ENCODE measurements at places on chromosomes 2 and 18.

DNA sequence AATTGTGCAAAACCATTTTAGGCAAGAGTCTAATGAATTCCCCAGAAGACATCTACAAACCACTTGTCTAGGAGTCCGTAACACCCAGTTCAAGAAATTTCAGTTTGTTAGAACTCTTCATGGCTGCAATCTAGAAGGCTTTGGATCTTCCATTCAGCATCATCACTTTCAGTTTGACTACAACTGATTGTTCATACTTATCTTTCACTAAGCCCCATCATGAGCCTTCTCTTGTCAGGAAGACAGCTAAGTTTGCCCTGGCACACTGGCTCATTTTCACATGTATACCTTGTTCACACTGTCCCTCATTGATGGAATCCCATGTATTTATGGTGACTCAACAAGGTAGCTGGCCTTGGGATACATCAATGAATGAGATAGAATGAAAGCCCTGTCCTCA lies 898.4 kb upstream of the CELF4 start:
- no peak for DNase-seq

DNA sequence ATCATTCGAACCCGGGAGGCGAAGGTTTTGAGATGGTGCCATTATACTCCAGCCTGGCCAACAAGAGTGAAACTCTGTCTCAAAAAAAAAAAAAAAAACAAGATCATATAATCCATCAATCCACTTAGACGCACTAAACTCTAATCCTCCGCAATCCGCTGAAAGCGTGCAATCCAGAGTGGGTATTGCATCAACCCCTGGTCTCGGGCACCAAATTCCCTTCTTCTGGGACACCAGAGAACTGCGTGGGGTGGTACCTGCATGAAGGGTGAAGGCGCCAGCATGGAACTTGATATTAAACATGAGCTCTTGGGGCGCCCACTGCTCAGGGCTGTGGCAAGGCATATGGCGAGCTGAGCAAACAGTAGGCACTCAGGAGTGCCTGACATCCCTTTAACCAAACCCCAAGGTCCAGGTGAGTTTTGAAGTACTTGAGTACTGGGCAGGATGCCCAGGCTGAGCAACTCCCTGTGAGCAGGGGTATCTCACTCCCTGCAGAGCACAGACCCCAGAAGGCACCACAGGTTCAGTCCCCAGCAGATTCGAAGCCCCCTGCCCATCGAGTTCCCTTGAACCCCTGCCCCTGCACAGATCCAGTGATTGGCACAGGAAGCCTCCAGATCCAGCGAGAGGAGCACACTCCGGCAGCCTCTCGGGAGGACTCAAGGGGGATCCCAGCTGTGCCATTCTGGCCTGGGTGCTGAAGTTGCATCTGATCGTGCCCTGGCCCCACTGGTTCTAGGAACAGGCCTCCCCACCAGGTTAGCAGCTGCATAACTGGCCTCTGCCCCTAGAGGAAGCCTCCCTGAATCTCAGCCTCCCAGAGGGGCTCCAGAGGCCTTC lies 8.0 kb downstream of the ALPI start:
- no peak for DNase-seq

GRCh38 chr18:39842366-39842914 lies 2112.6 kb upstream of the PIK3C3 start:
- DNase-seq, result no peak

DNA sequence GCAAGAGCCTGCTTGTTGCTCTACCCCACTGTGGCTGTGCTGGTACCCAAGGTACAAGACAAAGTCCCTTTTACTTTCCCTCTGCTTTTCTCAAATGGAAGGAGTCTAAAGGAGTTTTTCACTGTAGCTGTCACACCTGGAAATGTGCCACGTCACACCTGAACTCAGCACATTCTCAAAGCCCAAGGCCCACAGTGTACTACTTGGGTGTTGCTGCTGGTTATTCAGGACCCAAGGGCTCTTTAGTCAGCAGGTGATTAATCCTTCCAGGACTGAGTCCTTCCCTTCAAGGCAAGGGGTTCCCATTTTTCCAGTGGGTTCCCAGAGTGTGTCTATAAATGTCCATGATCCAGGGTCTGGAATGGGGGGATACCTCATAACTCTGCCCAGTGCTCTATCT lies 63.2 kb upstream of the STK39 start:
- no peak for DNase-seq

GRCh38 chr2:28356095-28356911 lies 36.4 kb upstream of the FOSL2 start:
- DNase-seq, result no peak

DNA sequence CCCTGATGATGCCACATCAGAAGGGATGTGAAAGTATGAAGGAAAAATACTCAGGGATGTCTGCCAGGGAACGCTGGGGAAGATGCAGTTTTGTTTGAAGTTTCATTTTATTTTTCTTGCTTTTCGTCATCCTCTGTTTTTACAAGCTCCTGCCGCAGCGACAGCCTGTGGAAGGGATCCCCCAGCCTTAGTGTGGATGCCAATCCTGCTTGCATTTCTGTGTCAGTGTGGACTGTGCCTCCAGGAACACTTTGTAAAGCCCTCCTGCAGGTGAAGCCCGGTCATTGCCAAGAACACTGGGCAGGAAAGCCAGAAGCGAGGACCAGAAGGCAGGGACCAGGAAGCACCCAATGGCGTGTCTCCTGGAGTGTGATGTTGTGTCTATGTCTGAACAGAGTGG lies 234.3 kb downstream of the SEPTIN10 start:
- DNase-seq, result no peak

DNA sequence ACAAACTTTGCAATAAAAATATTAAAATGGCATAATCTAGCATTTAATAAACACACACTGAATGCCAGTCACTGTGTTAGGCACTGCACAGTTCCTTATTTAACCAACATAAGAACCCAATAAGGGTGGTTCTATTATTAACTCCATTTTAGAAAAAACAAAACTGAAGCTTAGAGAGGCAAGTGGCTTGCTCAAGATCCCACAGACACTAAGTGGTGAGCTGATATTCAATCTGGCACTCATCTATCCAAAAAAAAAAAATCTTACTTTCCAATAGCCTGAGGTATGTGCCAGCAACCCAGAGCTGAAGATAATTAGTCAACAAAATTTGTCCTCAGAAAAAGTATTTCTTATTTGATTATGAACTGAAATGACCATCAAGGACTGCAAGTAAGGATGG lies 799 bp downstream of the CYTIP start:
- no peak for DNase-seq

GRCh38 chr18:1014951-1015624 lies 110.4 kb downstream of the ADCYAP1 start:
- DNase-seq, result no peak

DNA sequence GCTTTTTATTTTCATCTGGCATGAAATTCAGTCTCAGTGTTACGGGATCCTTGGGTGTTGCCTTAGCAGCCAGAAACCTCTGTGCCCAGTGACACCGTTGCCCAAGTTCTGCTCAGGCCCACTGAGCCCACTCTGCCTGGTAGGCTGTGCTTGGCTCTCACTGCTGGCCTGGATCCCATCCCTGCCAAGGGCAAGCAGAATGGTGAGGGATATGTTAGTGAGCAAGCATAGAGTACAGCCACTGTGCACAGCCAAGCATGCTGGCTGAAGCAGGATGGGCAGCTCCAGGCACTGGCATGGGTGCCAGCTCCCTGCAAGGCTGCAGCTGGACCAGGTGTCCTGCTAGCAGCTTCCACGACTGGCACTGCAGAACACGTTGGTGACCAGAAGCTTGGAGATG lies 194.7 kb upstream of the TFPI start:
- no peak for DNase-seq

GRCh38 chr2:158731386-158731785 lies 63.7 kb upstream of the DAPL1 start:
- no peak for DNase-seq

GRCh38 chr2:98914713-98915580 lies 21.1 kb downstream of the CRACDL start:
- no peak for DNase-seq

- no peak for DNase-seq
Measured at GRCh38 chr18:47036927-47037578, 1.6 kb upstream of the ELOA2 start.

GRCh38 chr2:148876595-148877402 lies 1.8 kb downstream of the KIF5C start:
- no peak for DNase-seq

DNA sequence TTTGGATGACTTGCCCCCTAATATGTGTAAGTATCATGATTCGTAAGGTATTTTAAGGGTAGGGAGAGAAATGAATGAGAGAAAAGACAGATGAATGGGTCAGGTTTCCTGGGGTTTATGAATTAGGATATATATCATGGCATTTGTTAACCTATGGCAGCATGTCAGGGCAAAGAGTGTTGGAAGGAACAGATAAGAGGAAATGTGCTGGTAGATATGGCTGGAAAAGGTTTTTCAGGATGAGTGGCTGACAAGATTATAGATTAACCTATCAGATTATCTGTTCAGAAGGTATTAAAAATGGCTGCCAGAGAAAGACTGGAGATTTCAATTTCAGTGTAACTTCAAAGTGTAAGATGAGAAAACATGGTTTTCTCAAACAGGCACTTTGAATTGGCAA lies 67.8 kb downstream of the SRBD1 start:
- DNase-seq, result no peak

DNA sequence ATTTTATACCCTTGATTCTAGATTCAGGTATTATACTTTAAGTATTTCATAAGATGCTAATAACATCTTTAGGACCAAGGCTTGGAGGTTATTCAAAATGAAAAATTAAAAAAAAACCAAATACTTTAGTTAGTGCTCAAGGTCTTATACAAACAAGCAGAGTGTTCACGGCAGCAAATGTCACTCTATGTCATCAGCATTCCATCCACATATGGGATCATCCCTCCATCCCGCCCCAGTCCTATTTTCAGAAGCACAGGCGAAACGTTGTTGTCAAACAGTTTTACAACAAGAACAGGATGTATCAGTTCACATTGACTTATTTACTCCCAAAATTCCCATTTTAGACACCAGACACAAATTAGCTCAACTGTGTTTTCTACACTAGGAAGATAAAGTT lies 83.7 kb downstream of the DSEL start:
- no peak for DNase-seq

DNA sequence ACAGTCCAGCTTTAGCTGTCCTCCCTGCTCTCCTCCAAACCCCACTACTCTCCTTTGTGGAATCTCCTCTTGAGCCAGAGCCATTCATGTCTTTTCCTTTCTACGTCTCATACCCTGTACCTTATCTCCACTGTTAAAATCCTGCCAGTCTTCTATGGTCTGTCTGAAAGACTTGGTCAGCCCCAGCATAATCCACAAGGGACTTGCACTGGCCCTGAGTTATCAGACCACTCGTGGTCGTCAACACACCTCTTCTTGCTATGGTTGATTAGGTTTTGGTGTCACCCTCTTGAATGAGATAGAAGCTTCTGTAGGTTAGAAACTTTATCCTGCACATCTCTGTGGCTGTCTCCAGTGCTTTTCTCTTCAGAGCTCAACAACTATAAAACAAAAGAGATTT lies 56.8 kb downstream of the MYO1B start:
- DNase-seq, result no peak

GRCh38 chr2:136230464-136230863 lies 112.5 kb upstream of the CXCR4 start:
- DNase-seq, result no peak

DNA sequence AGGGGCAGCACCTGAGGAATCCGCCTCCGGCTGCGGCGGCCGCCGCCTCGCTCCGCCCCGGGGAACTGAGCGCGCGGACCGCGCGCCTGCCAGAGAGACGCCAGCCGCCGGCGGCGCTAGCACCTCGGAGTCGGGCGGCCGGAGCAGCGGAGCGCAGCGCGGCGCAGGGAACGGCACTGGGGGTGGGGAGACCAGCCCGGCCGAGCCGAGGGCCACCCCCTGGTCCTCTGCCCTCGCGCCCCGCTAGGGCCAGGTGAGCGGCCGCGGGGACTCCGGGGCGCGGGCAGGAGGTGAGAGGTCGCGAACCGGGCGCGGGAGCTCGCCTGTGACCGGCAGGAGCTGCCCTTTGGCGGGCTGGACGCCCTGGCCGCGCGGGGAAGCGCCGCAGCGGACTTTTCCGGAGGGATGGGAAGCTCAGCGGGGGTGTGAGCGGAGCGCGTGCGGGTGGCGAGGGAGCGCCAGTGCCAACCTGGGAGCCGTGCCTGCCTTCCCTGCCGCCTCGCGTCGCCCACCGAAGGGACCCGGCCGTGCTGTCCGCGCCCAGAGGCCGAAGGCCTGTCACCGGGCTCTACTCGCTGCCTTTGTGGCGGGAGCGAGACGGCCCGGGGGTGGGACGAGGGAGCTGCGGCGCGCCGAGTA lies at the start of gene GREB1L:
GREB1L (plus strand) TSS at position 92 of the 639 bp plus-strand sequence. CDS start 141,287 bp downstream, outside the sequence.
- DNase-seq, result no peak

DNA sequence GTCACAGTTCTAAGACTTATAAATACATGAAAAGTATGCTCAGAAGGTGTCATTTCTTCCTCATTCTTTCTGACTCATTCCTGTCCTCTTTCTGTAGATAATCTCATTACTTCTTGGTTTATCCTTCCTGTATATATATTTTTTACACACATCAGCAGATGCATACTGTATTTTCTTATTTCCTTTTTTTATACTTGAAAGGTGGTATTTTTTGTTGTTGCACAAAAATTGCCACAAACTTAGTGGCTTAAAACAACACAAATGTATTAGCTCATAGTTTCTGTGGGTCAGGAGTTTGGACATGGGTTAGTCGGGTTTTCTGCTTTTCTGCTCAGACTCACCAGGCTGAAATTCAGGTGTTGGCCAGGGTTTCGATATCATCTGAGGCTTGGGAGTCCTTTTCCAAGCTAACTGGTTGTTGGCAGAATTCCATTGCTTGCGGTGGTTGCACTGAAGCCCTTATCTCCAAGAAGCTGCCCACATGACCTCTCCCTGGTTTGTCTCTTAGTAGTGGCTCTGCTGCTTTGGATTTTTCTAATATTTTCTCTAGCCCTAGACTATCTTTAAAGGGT lies 162.6 kb downstream of the FMNL2 start:
- no peak for DNase-seq

DNA sequence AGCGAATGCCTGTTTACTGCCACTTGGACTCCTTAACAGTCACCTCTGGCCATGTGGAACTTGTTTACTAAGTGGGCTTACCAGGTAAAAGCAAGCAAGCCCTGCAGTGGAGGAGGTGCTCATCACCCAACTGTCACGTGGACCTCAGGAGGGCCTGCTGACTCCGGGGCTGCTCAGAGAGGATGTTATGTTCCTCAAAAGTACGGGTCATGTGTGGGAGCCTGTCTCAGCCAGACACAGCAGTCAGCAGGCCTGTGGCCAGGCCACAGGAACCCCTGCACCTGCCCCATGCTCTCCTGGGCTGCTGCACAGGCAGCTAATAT lies 36.2 kb downstream of the AMER3 start:
- no peak for DNase-seq

All from activated CD4-positive, CD25-positive, alpha-beta regulatory T cell treated with anti-CD3 and anti-CD28 coated beads, Interleukin-2, amount 50 U/mL, for 16 hours (primary cell).